ENCODE measurements at places on chromosomes 3 and 15. TPM values are rescaled to one million over a fixed set of nuclear protein-coding genes. Genes with fewer than 3 reads are reported as not detected.

Gene CACNA2D3
- total RNA-seq, result 2.8 TPM

DNA sequence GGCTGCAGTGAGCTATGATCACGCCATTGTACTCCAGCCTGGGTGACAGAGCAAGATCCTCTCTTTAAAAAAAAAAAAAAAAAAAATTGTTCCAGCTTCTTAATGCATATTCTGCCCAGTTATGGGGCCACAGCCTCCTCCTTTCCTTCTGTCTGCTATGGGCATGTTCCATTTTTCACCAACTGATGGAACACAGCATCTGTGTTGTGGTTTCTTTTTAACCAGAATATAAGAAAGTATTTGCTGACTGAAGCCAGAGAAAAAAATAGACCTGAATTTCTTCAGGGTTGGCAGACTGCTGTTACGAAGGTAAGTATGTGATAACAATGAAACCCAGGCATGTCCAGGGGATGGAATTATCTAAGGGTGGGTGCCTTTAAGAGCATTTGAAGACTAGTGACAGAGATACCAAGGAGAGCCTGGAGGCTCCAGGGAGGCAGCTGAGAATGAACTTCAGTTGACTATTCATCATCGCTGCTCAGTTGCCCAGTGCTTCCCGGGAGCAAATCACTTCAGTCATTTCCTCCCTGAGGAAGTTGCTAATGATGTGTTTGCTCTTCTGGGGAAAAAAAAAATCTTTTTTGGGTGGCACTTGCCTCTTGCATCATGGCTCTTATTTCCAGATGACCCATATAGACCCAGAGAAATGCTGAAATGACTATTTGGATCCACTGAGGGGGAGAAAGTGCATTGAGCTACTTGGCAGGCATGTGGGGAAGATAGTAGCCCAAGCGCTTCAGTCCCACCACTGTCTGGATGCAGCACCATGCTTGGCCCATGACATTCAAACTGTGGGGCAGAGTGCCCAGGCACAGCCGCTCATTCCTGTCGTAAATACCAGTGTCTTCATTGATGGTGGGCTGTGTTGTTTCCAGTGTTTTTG is 14.5 kb downstream of the NCBP2 start:
- no peak for DNase-seq

DNA sequence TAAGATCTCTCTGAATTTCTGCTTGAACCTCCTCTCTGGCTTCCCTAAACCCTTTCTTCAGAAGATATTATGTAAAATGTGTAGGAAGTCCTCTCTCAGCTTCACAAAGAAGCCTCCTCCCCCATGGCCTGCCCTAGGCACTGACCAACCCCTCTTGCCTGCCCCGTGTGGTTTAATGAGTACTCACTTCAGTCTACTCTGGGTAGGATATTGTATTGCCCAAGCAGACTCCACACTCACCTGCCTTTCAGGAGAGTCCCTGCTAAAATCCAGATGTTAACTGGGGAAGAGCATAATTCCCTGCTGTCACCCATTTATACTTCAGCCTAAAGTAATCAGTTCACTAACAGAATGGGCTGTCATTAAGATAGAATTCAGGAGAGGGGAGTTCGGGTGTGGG is 2.6 kb upstream of the AGBL1 start:
- no peak for DNase-seq

DNA sequence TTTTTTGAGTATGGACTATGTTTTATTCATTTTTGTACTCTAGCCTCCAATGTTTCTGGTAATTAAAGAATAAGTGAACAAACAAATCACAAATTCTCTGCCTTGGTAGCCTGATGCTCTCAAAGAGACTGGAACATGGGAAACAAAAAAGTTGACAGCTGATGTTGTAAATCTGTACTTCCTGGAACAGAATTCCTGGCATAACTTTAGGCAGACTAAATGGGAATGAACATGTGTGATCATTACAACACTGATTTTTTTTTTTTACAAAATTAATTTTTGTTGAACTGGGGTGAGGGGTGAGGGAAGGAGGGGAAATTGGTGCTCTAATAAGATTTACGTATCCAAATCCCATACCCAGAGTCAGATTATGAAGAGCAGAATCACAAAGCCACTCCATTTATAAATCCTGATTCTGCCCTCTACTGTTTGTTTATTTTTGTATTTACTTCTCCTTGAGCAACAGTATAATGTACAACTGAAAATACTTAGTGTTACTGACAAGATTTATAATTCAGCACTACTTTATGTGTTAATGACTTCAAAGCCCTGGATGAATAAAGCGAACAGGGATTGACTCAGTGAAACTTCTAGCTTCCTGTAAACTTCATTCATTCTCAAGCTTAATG is 165.0 kb downstream of the FRMD5 start:
- no peak for DNase-seq

- DNase-seq, result no peak
Observed at GRCh38 chr3:183360971-183361624, 67.3 kb downstream of the MCF2L2 start.

Gene HRG
- total RNA-seq, result 0.30 TPM

DNA sequence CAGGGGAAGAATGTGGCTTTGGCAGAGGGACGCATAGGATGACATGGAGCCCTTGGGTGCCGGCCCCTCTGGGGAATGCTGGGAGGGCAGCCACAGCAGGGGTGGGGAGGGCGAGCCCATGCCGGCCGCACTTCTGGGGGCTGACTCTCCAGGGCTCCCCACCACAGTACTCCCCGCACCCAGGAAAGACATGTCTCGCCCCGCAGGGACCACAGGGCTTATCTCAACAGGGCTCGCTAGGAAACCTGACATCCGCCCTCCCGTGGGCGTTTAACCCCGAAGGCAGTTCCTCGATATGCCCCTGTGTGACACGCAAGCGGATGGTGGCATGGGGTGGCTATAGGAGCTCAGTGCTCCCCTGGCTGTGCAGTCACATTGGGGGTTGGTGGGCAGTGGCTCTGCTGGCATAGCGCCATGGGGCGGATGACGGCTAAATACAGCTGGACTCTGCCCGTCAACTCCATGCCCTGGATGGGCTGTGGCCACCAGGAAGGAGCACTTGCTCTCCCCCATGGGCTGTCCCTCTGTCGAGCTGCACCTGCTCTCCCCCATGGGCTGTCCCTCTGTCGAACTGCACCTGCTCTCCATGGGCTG is 141.4 kb downstream of the ADAMTS17 start:
- DNase-seq, result no peak

DNA sequence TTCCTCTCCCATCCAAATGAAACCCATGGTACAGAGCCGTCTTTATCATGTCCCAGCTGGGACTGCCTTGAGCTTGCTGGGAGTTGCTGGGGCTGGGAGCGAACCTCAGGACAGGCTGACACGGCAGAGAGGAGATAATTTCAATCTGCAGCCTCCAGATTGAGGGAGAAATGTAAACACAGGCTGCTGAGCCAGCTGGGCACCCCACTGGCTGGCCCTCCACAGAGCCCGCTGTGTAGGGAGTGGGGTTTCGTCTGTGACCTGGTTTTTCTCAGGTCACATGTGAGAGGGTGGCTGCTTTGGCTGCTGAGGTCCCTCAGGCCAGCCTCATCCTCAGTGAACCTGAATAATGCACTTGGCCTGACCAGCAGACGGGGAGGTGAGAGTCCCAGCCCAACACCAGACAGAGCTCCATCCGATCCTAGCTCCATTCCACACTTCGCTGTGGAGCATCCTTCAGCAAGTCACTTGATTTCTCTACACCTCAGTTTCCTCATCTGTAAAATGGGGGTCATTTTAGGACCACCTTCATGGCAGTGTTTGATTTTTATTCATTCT is 121.6 kb upstream of the MRPS22 start:
- no peak for DNase-seq

Gene DCP1A
- total RNA-seq, result 30.1 TPM

DNA sequence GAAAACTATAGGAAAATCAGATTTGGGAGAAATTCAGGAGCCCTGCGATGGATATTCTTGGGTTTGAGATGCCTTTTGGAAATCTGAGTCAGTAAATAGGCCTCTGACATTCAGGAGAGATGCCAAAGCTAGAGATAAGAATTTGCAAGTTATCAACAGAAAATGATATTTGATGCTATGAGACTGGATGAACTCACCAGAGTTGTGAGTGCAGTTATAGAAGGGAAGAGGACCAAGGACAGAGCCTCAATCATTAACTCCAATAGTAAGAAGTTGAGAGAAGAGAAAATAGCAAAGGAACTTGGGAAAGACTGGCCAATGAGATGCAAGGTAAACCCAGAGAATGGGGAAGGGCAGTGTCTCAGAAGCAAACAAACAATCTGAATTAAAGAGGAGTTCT is 7.9 kb upstream of the ANO10 start:
- no peak for DNase-seq

DNA sequence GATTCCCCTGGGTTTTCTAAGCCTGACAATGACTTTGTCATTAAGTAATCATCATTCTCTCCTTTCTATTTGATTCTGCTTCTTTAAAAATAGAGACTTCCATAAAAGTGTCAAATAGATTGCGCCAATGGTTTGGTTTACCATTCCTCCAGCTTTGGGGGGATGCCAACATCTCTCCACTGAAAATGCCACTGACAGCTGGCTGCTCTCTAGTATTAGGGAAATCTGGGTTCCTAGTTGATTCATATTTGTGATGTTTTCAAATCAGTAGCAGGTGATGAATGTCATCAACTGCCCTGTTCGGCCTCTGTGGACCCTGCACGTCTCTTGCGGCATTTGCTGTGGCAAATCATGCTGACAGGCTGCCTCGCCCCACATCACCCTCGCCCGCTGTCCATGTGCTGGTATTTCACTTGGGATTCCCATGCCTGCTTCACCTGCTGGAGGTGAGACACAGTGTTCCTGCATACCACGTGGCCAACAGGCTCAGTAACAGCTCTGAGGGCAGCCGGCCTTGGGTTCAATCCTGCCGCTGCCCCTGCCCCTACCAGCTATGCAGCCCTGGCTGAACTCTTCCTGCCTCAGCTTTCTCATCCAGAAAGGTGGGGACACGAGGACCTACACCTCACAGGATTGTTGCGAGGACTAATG is 28.1 kb downstream of the ZXDC start:
- DNase-seq, result no peak

All from suprapubic skin (tissue), 4 donors.